ENCODE measurements at places on chromosomes 5 and 9. TPM values are rescaled to one million over a fixed set of nuclear protein-coding genes. Genes with fewer than 3 reads are reported as not detected.

The CD14 gene
- polyA plus RNA-seq, result 0.19 TPM

The FAM13B gene
- 18.2 TPM for polyA plus RNA-seq

The IFNA2 gene
- not detected for polyA plus RNA-seq

The NAIF1 gene
- 14.8 TPM for polyA plus RNA-seq

The ALDH1A1 gene
- 0.03 TPM for polyA plus RNA-seq

GRCh38 chr9:92974161-92974661, 26.9 kb downstream of the FGD3 start:
- no peaks in the 10 kb centered on the region for H3K27me3 ChIP-seq
- H3K27ac ChIP-seq, result no peak overlapping the region
- H3K4me1 ChIP-seq, result no peaks in the 10 kb centered on the region
- no peaks in the 10 kb centered on the region for H3K36me3 ChIP-seq

GRCh38 chr5:472076-472655, 29.2 kb downstream of the EXOC3 start:
- peak; percentile 71 for DNase-seq
- peak overlapping the region; percentile 75 for H3K4me3 ChIP-seq
- no peaks in the 10 kb centered on the region for H3K4me1 ChIP-seq
- no peaks in the 10 kb centered on the region for H3K27me3 ChIP-seq
- H3K36me3 ChIP-seq, result peaks cover 11% of the 10 kb centered on the region
- H3K27ac ChIP-seq, result 0 out of 2 replicates have a peak overlapping the region, but pooled peaks have one; percentile 30

DNA sequence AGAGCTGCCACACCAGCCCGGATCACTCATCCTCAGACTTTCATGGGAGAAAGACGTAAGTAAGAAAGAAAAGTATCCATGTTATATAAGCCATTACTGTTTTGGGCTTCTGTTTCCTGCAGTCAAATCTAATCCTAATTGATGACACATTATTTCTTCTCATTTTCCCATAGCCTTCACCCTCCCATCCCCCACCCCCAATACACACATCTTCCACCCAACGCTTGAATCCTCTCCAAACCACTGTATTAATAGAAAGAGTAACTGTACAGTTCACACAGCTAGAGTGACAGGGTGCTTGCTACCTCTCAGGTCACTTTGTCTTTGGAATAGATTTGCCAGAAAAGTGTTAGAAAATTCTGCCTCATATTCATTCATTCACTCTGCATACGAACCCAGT, 69.3 kb upstream of the IL17B start:
- peak overlapping the region; percentile 97 for H3K27ac ChIP-seq
- no peaks in the 10 kb centered on the region for H3K36me3 ChIP-seq
- no peaks in the 10 kb centered on the region for H3K27me3 ChIP-seq

GRCh38 chr9:136204838-136205706, at the start of gene LHX3:
LHX3 (minus strand) TSS chr9:136205128; CDS start chr9:136205012, 116 bp downstream.
- H3K4me1 ChIP-seq, result no peaks in the 10 kb centered on the region
- no peak for DNase-seq
- peaks cover 36% of the 10 kb centered on the region for H3K27me3 ChIP-seq
- no peak within 1 kb of the TSS for H3K4me3 ChIP-seq

DNA sequence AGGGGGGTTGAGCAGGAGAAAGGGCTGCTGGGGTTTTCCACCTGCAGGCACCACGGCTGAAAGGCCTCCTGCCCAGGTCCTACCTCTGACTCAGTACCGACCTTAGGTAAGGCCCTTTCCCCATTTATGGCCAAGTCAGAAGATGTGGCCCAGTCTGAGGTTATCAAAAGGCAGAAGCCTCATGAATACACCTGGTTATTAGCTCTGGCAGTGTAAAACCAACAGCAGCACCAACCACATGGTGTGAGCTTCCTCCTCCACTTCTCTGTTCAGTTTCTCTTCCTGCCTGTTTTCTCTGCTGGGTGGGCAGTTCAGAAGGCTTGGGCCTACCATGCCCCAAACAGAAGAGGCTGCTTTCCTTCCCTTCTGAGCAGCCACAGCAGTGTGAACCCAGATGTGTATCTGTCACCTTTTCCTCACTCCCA, 86.9 kb downstream of the UGCG start:
- H3K36me3 ChIP-seq, result no peaks in the 10 kb centered on the region
- H3K27me3 ChIP-seq, result no peaks in the 10 kb centered on the region
- DNase-seq, result no peak
- no peak overlapping the region for H3K27ac ChIP-seq
- H3K4me3 ChIP-seq, result no peak overlapping the region

GRCh38 chr9:82799286-82799685, 263.7 kb downstream of the RASEF start:
- no peaks in the 10 kb centered on the region for H3K36me3 ChIP-seq
- DNase-seq, result no peak
- no peaks in the 10 kb centered on the region for H3K27me3 ChIP-seq

- no peaks in the 10 kb centered on the region for H3K4me1 ChIP-seq
- H3K4me3 ChIP-seq, result no peak overlapping the region
- H3K27ac ChIP-seq, result no peak overlapping the region
- no peaks in the 10 kb centered on the region for H3K36me3 ChIP-seq
- no peaks in the 10 kb centered on the region for H3K27me3 ChIP-seq
Measured at GRCh38 chr5:144086295-144086694, 84.2 kb downstream of the YIPF5 start.

GRCh38 chr5:146426853-146427618, 20.1 kb upstream of the TCERG1 start:
- no peaks in the 10 kb centered on the region for H3K4me1 ChIP-seq
- no peak overlapping the region for H3K4me3 ChIP-seq
- DNase-seq, result peak; percentile 49
- no peak overlapping the region for H3K27ac ChIP-seq
- H3K27me3 ChIP-seq, result peaks cover 10% of the 10 kb centered on the region
- no peaks in the 10 kb centered on the region for H3K36me3 ChIP-seq

- no peaks in the 10 kb centered on the region for H3K27me3 ChIP-seq
- H3K4me1 ChIP-seq, result no peaks in the 10 kb centered on the region
- no peak overlapping the region for H3K27ac ChIP-seq
- H3K4me3 ChIP-seq, result no peak overlapping the region
Measured at GRCh38 chr9:81264516-81264915, 424.8 kb downstream of the TLE1 start.

DNA sequence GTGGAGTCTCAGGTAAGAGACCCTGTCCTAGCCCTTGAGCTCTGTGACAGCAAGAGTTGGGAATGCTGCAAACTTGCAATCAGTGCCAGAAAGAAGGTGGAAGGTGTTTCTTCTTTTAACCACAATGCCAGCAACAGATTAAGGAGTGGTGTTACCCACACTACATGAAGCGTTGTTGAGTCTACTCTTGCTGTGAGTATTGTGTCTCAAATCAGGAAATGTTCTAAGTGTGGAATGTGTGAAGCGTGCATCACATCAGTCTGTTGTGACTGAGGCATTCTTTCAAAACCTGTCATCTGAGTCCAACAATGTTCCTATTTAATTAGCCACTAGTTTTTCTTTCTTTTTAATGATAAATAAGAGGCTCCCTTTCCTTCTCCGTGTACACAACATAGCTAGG, 2.9 kb upstream of the LURAP1L start:
- no peak for DNase-seq
- H3K27ac ChIP-seq, result no peak overlapping the region
- no peaks in the 10 kb centered on the region for H3K27me3 ChIP-seq
- no peaks in the 10 kb centered on the region for H3K36me3 ChIP-seq
- H3K4me1 ChIP-seq, result no peaks in the 10 kb centered on the region

DNA sequence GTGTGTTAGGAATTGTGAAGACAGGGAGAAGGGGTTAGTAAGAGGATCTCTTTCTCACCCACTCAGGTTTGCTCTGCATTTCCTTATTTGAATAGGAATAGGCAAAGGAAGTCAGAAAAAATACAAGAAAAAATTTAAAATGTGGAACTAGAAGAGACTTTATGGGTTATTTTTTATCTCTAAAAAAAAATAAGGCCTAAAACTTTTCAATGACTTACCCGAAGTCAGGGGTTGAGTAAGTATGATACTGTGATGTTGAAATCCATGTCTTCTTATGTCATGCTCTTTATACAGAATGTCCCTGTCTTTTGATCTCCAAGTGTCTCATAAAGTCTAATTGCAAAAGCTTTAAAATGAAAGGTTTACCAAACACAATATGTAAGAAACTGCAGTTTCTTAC, 148.3 kb upstream of the PIK3R1 start:
- DNase-seq, result no peak
- H3K4me3 ChIP-seq, result no peak overlapping the region
- no peaks in the 10 kb centered on the region for H3K4me1 ChIP-seq
- no peaks in the 10 kb centered on the region for H3K27me3 ChIP-seq
- no peak overlapping the region for H3K27ac ChIP-seq

- no peak overlapping the region for H3K27ac ChIP-seq
- peaks cover 35% of the 10 kb centered on the region for H3K4me1 ChIP-seq
- no peaks in the 10 kb centered on the region for H3K36me3 ChIP-seq
- no peaks in the 10 kb centered on the region for H3K27me3 ChIP-seq
- H3K4me3 ChIP-seq, result no peak overlapping the region
Measured at GRCh38 chr5:17220469-17220868, 3.0 kb downstream of the BASP1 start.

GRCh38 chr9:8025551-8025950, 226.0 kb upstream of the DMAC1 start:
- H3K36me3 ChIP-seq, result no peaks in the 10 kb centered on the region
- no peak overlapping the region for H3K27ac ChIP-seq
- no peak for DNase-seq
- H3K4me1 ChIP-seq, result no peaks in the 10 kb centered on the region
- H3K27me3 ChIP-seq, result no peaks in the 10 kb centered on the region
- H3K4me3 ChIP-seq, result no peak overlapping the region

DNA sequence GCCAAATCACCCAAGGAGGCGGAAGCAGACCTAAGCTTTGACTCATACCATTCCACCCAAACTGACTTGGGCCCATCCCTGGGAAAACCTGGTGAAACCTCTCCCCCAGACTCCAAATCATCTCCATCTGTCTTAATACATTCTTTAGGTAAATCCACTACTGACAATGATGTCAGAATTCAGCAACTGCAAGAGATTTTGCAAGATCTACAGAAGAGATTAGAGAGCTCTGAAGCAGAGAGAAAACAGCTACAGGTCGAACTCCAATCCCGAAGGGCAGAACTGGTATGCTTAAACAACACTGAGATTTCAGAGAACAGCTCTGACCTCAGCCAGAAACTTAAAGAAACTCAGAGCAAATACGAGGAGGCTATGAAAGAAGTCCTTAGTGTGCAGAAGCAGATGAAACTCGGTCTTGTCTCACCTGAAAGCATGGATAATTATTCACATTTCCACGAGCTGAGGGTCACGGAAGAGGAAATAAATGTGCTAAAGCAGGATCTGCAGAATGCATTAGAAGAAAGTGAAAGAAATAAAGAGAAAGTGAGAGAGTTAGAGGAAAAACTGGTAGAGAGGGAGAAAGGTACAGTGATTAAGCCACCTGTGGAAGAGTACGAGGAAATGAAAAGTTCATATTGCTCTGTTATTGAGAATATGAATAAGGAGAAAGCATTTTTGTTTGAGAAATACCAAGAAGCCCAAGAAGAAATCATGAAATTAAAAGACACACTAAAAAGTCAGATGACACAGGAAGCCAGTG, 15.8 kb upstream of the TTC23L start:
- peaks cover 87% of the 10 kb centered on the region for H3K36me3 ChIP-seq
- no peaks in the 10 kb centered on the region for H3K27me3 ChIP-seq
- no peaks in the 10 kb centered on the region for H3K4me1 ChIP-seq
- no peak overlapping the region for H3K27ac ChIP-seq

DNA sequence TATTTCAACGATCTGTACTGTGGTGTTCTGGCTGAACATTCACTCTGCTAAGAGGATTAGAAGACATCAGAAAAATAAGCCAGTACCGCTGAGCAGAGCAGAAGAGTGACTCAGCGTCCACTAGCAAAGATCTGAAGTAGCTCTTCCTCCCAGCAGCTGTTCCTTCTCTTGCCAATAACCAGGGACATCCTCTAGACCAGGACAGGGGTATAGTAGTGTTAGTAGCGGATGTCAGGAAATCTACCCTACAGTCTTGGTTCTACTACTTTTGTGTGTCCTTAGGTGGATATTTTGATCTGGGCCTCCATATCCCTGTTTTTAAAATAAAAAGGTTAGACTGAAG, 103.6 kb downstream of the TSSK1B start:
- H3K27me3 ChIP-seq, result no peaks in the 10 kb centered on the region
- peaks cover 7% of the 10 kb centered on the region for H3K4me1 ChIP-seq
- no peak overlapping the region for H3K27ac ChIP-seq
- DNase-seq, result no peak

DNA sequence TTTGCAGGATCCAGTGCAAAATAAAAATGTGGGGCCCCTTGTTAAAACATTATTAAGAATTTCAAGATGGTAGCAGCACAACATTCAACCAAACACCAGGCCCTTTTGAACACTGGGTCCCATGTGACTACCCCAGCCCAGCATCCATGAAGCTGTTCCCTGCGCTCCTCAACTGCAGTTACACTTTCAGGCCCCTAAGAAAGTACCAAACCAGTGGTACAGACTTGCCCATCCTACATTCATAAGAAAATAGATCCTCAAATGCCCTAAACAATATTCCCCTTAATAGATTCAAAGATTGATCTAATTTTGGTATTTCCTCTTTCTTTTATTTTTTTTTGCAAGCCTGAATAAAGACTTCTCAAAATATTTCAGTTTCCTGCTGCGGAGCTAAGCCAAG, 201.7 kb downstream of the EFNA5 start:
- H3K4me1 ChIP-seq, result peaks cover 13% of the 10 kb centered on the region
- no peaks in the 10 kb centered on the region for H3K27me3 ChIP-seq
- no peak for DNase-seq
- H3K27ac ChIP-seq, result no peak overlapping the region

- H3K4me1 ChIP-seq, result no peaks in the 10 kb centered on the region
- no peaks in the 10 kb centered on the region for H3K27me3 ChIP-seq
- H3K36me3 ChIP-seq, result no peaks in the 10 kb centered on the region
- H3K27ac ChIP-seq, result no peak overlapping the region
- H3K4me3 ChIP-seq, result no peak overlapping the region
- DNase-seq, result no peak
Measured at GRCh38 chr9:3750321-3750720, 224.5 kb upstream of the RFX3 start.

DNA sequence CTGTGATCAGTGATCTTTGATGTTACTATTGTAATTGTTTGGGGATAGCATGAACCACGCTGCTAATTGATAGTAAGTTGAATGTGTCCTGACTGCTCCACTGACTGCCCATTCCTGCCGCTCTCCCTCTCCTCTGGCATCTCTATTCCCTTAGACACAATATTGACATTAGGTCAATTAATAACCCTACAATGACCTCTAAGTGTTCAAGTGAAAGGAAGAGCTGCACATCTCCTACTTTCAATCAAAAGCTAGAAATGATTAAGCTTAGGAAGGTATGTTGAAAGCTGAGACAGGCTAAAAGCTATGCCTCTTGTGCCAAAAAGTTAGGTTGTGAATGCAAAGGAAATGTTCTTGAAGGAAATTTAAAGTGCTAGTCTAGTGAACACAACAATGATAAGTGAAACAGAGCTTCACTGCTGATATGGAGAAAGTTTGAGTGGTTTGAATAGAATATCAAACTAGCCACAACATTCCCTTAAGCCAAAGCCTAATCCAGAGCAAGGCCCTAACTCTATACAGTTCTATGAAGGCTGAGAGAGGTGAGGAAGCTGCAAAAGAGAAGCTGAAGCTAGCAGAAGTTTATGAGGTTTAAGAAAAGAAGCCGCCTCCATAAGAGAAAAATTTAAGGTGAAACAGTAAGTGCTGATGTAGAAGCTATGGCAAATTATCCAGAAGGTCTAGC, 12.9 kb downstream of the CLINT1 start:
- H3K36me3 ChIP-seq, result peaks cover 25% of the 10 kb centered on the region
- no peak for DNase-seq
- H3K4me3 ChIP-seq, result no peak overlapping the region
- no peaks in the 10 kb centered on the region for H3K27me3 ChIP-seq
